ENCODE measurements at places on chromosomes 13 and 19. TPM values are rescaled to one million over a fixed set of nuclear protein-coding genes. Genes with fewer than 3 reads are reported as not detected.

- peak; percentile 79 for DNase-seq
These were observed 33.2 kb upstream of the MEDAG start for GRCh38 chr13:30872685-30873461.

DNA sequence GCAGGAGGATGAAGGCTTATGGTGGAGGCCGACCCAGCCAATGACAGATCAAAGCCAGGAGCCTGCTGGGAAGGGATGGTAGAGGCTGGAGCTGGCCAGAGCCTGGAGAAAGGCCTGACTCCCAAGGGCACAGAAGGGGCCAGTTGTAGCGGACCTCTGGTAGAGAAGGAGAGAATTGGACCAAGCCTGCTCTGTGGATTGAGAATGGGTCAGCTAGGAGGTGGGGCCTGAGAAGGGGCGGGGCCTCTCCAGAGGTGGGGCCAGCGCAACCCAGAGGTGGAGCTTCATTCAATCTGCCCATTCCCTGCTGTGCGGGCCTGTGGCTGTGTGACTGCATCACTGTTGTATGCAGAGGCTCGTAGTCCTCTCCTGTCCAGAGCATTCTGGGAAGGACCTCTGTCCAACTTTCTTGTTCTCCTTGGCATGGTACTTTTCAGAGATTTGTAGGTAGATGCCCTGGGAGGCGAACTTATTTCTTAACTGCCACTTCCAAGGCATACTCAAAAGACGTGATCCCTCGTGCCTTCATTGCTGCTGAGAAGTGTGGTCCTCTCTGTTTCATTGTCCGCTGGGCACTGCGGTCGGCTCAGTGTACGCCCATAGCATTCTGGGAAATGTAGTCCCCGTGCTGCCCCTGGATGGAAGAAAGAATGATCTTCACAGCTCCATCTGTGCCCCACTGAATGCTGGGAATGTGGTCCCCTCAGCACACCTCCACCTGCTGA is 6.7 kb downstream of the GRIN2D start:
- DNase-seq = peak; percentile 77

DNA sequence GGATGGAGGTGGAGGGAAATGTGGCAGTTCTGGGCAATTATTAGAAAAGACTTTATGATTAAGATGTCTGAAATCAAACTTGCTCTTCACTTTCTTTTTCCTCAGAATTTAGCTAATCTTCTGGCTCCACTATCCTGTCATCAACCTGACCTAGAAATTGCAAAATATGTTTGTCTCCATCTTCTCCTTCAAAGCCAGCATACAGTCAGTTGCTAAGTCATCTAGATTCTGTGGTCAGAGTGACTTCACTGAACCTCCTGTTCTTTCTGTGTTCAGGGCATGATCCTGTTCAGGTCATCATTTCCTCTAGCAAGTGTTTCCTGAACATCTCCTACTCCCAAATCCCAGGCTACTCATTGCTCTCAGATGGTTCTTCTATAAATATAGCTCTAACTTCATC is 10.8 kb upstream of the CCNA1 start:
- no peak for DNase-seq

Gene PRR19
- total RNA-seq = 2.0 TPM

DNA sequence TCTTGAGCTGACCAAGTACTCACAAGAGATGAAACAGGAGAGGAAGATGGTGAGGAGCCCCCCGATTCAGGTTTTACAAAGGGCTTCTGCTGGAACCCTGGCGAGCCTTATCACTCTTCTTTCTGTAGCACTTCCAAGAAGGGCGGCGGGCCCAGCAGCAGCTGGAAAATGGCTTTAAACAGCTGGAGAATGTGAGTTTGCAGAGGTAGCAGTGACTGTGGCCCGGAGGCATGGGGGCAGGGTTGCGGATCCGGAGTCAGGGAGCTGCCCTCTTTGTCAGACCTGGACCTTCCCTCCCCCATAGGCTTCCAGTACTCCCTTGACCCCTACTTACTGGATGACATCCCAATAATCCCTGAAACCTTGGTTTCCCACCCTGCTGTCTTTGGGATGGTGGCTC is 3.6 kb downstream of the TRIP10 start:
- DNase-seq = no peak

Gene SMIM44
- total RNA-seq = not detected

DNA sequence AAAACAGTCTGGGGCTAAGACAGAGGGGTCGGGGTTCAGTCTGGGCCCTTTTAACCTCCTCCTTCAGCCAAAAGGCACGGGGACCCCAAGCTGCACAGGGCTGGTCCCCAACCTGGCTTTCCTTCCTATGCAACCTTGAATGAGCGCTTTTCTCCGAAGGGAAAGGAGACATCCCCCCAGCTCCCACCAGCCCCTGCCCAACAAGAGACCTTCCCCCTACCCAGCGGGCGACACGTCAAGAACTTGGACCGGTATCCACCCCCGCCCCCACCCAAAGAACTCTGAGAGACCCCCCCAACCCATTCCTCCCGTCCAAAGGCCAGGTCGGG is 35.0 kb upstream of the NANOS3 start:
- DNase-seq = peak; percentile 43

- no peak for DNase-seq
These were observed 4.1 kb downstream of the PGLYRP1 start for GRCh38 chr19:46018729-46019251.

DNA sequence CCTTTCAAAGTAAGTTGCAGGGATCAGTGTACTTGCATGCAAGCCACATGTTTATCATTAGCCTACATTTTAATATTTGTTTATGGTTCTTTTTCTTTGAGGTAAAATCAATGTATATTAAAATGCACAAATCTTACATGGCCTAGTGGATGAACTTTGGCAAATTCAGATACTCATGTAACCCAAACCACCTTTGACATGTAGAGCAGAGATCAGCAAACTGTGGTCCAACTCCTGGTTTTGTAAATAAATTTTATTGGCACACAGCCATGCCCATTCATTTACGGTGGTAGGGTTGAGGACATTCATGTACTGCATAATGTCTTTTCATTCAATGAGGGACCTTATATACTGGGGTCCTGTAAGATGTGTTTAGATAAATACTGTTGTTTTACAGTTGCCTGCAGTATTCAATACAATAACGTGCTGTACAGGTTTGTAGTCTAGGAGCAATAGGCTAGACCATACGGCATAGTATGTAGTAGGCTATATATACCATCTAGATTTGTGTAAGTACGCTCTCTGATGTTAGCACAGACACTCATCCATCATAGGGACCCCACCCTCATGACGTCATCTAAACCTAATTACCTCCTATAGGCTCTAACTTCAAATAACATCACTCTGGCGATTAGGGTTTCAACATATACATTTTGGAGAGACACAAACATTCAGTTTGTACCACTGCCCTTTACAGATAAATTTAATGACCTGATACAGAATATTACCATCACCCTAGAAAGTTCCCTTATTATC is 5.7 kb downstream of the NDFIP2 start:
- no peak for DNase-seq

Gene OR7D2
- total RNA-seq = not detected

GRCh38 chr13:67023130-67023876 is 206.8 kb downstream of the PCDH9 start:
- DNase-seq = peak; percentile 28

Gene ZNF845
- 4.2 TPM for total RNA-seq

Gene ACP7
- total RNA-seq = not detected

GRCh38 chr13:76644906-76645305 is 241.3 kb downstream of the KCTD12 start:
- DNase-seq = no peak

GRCh38 chr19:1218751-1219567 is 13.4 kb downstream of the STK11 start:
- DNase-seq = no peak

Gene ISYNA1
- total RNA-seq = 3.5 TPM

DNA sequence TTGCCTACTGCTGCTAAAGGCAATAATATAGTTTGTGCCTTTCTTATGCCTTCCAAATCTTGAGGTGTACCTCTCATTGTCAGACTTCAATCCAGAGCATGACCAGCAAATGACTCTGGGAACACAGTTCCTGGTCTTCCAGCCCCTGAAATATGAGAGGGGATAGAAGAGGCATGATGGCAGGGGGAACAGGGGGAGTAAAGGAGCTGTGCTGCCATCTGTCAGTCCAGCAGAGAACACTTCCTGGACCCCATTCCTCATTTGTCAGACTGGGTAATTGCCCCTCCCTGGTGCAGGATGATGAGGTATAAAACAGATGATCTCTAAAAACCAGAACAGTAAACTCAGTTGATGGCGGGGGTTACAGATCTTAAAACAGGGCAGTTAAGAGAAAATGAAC is 618.7 kb downstream of the DIAPH3 start:
- DNase-seq = no peak

DNA sequence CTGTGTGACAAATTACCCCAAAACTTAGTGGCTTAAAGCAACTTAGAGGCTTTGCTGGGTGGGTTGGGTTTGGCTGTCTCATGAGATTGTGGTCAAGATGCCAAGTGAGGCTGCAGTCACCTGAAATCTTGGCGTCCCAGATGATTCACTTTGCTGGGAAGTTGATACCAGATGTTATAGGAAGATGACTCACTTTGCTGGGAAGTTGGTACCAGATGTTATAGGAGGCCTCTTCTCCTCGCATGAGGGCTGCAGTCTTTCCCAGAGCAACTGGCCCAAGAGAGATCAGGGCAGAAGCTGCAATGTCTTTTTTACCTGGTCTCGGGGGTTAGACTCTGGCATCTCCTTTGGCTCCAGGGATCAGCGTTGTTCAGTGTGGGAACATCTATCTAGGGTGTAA is 16.8 kb downstream of the TEX29 start:
- peak; percentile 78 for DNase-seq

- DNase-seq = no peak
These were observed 269.8 kb downstream of the OLFM4 start for GRCh38 chr13:53298396-53298795.

DNA sequence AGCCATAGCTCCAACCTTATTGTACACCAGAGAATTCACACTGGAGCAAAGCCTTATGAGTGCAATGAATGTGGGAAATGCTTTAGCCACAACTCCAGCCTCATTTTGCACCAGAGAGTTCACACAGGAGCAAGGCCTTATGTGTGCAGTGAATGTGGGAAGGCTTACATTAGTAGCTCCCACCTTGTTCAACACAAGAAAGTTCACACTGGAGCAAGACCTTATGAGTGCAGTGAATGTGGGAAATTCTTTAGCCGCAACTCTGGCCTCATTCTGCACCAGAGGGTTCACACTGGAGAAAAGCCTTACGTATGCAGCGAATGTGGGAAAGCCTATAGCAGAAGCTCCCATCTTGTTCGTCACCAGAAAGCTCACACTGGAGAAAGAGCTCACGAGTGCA is 5.9 kb upstream of the TRAPPC2B start:
- no peak for DNase-seq

Gene GET3
- total RNA-seq = 104 TPM

- no peak for DNase-seq
These were observed 394.3 kb upstream of the HTR2A start for GRCh38 chr13:47291107-47291656.

- no peak for DNase-seq
These were observed 3.3 kb downstream of the ZNF414 start for GRCh38 chr19:8510589-8511115.

GRCh38 chr19:3387645-3388589 is 21.5 kb downstream of the NFIC start:
- DNase-seq = no peak

DNA sequence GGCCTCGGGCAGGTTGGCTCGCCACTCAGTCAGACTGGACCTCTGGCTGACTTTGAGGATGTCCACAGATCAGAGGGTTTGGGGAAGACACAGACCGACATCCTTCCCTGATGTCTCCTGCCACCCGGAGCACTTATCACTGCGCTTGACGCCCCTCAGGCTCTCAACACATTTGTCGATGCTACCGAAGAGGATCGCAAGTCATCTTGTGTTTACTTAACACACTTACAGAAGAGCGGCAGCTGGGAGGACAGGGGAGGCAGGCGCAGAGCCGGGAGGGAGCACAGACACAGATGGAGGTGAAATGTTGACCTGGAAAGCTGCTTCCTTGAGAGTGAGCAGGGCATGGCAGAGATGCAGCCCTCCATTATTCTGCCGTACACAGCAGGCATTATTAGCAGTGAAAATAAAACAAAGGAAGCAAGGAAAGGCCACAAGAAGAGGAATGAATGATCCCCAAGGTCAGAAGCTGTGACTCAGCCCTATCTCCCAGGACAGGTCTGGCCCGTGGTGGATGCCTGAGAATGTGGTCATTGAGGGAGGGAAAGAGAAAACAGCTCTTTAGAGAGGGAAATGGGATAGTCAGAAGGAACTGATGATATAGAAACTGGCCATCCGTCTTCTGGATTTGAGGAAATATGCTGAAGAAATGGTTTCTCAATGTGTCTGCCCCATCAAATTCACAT is 549.5 kb upstream of the ARGLU1 start:
- no peak for DNase-seq

DNA sequence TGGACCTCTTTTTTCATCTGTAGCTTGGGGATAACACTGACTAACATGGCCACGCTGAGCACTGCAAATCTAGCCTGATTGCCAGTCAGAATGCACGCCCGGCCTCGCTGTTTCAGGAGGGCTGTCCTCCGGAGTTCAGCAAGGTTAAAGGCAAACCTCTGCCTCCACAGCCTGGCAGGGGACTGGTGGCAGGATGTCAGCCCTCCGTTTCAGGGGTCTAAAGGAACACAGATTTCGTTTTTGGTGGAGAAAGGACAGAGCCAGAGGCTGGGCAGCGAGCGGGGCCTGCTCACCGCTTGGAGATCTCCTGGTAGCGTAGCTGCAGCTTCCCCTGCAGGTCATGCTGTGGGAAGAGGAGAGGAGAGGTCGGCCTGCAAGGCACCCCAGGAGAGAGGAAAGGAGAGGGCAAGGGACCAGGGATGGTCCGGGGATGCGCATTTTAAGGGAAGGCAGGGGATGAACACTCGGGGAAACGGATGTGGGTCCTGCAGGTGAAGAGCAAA is 560 bp downstream of the NDUFA7 start:
- no peak for DNase-seq

GRCh38 chr13:23888658-23889614 is at the start of gene MIPEP:
TSS of gene MIPEP (minus strand) at chr13:23889400. CDS start at chr13:23889320, 80 bp downstream.
- DNase-seq = peak; percentile 90

- peak; percentile 28 for DNase-seq
These were observed 606 bp downstream of the ERCC5 start for GRCh38 chr13:102846261-102847015.
